HAP-1 (cell line): ENCODE measurements at places on chromosomes 13 and 19.

- DNase-seq: no peak
These were observed 472.8 kb downstream of the DACH1 start for GRCh38 chr13:71394176-71394575.

- DNase-seq: peak; percentile 3
These were observed 746.6 kb downstream of the UQCRFS1 start for GRCh38 chr19:28466107-28467045.

GRCh38 chr19:8831832-8832131 is 322 bp downstream of the ZNF558 start:
- DNase-seq: no peak

DNA sequence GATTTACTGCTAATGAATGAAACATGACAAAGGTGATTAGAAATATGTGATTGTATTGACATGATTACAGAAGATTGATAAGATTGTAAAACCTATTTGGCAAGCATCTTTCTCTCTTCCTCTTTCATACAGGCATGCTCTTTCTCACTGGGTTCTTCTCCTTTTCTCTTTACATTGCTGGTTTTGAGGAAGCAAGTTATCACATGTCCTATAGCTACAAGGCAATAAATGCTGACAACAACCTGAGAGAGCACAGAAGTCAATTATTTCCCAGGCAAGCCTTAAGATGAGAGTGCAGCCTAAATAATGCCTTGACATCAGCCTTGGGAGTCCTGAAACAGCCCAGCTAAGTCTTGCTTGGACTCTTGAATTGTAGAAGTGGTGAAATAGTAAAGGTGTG is 875.0 kb downstream of the SLITRK1 start:
- no peak for DNase-seq

DNA sequence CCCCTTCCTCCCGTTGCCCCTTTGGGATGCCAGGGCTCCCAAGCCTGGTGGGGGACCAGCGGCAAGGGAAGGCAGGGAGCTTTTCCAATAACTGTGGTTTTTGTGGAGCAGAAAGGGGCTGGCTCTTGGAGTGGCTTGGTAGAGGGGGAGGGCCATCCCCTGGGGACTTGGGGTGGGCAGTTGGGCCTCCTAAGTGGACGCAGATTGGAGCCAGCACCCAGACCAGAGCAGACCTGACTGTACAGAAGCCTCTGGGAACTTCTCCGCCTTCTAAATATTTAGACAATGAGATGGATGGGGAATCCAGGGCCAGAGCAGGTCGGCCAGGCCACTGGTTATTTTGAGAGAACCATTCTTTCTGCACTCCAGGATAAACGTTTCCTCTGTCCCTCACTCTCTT is 4.2 kb downstream of the PTGIR start:
- DNase-seq: no peak

- no peak for DNase-seq
These were observed 692 bp upstream of the ZNF580 start for GRCh38 chr19:55640043-55640576.

- no peak for DNase-seq
These were observed 6.7 kb downstream of the ZNF44 start for GRCh38 chr19:12287958-12288500.

- DNase-seq: peak; percentile 27
These were observed 46.8 kb downstream of the FAM124A start for GRCh38 chr13:51269039-51269438.

DNA sequence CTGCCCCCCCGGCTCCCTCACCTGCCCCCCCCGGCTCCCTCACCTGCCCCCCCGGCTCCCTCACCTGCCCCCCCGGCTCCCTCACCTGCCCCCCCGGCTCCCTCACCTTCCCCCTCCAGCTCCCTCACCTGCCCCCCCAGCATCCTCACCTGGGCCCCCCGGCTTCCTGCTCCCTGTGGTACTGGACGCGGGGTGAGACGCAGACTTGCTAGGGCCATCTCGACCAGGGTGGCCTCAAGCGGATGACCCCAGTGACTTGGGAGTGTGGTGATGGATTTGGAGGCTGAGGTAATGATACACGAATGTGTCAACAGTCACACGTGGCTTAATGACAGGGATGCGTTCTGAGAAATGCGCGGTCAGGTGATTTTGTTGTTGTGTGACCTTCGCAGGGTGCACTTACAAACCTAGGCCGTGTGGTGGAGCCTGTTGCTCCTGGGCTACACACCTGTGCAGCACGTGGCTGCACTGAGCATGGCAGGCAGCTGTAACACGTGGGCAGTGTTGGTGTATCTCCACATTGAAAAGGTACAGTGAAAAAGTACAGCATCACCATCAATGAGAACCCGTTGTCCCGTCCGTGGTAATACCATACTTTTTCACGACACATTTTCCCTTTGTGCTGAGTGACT is 197.8 kb downstream of the TEX29 start:
- DNase-seq: no peak

GRCh38 chr19:48868114-48868886 is at the start of gene PLEKHA4:
Gene PLEKHA4 (minus strand): TSS chr19:48868617. CDS start chr19:48867620, 997 bp downstream.
- DNase-seq: no peak

DNA sequence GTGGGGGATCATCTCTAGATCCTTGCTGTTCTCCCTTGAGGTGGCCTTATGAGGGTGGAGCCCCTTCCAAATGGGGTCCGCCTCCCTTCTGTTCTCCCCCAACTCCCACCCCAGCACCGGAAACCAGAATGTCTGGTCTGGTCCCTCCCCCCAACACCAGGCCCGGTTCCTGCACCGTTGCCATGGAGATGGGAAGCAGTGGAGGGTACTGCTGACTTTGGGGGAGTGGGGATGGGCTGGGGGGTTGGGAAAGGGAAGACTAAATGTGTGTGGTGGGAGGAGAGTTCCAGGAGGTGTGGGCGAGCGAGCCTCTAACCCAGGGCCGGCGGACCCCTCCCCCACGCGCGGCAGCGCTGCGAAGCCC is 1.7 kb downstream of the SHANK1 start:
- DNase-seq: no peak

DNA sequence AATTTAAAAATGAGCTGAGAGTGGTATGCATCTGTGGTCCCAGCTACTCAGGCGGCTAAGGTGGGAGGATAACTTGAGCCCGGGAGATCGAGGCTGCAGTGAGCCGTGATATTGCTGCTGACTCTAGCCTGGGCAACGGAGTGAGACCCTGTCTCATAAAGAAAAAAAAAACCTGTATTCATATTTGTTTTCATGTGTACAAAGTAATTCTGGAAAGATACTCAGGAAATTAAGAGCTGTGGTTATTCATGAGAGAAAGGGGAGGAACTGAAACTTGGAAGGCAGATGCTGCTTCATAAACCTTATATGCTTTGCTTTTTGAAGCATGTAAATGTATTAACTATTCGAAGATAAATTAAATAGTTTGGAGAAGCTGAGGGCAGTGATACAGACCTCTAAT is 8.8 kb upstream of the RLN3 start:
- no peak for DNase-seq

DNA sequence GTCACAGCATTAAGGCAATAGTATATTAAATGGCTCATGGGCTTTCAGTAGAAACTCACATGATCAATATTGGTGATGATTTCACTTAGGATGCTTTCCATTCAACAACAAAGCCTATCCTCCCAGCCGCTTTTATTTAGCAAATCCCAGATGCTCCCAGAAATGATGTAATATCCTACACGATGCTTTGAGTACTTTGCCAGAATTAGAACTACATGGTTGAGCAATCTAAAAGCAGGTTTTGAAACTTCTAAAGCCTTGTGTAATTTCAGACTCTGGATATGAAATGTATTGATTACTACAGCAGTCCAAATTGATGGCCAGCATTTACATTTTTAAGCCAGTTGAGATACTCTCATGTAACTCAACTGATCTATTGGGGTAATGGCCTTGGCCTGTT is 13.6 kb downstream of the DLEU7 start:
- DNase-seq: no peak

DNA sequence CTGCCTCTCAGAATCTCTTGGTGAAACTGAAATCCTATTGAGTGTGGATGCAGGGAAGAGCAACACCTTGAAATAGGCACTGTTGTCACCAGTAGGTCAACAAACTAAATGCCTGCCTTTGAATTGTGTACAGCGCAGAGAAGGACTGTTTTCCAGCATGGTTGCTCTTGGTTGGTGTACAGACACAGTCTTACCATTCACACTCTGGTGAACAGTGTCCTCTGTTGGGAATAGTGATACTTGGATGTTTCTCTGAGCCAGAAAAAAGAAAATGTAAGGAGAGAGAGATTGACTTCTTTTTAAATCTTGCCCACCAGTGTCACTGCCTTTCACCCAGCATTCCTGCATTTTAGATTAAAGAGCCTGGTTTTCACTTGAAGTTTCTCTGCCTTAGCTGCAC is 179.7 kb downstream of the STK24 start:
- DNase-seq: no peak

DNA sequence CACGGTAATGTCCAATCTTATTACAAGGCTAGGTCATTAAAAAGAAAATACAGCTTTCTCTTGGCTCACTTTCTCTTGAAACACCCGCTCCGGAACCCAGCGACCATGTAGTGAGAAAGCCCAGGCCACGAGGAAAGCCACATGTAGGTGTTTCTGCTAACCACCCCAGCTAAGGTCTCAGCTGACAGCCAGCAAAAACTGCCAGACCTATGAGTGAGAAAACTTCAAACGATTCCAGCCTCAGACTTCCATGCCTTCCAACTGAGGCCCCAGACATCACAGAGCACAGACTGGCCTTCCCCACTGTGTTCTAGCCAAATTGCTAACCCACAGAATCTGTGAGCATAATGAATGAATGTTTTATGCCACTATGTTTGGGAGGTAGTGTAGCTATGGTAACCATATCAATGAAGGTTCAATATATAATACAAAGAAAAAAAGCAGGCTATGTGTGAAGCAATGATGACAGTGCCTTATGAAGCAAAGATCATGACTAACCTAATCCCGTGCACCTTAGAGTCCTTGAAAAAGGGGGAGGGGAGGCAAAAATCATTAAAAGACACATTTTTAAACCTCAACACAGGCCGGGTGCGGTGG is 11.9 kb upstream of the TPTE2 start:
- no peak for DNase-seq

- DNase-seq: no peak
These were observed 40.6 kb upstream of the ZNF681 start for GRCh38 chr19:23799321-23799720.

- no peak for DNase-seq
These were observed 7.1 kb downstream of the SPRED3 start for GRCh38 chr19:38395381-38396114.

GRCh38 chr19:37961198-37961597 is 54.2 kb downstream of the SIPA1L3 start:
- DNase-seq: no peak

DNA sequence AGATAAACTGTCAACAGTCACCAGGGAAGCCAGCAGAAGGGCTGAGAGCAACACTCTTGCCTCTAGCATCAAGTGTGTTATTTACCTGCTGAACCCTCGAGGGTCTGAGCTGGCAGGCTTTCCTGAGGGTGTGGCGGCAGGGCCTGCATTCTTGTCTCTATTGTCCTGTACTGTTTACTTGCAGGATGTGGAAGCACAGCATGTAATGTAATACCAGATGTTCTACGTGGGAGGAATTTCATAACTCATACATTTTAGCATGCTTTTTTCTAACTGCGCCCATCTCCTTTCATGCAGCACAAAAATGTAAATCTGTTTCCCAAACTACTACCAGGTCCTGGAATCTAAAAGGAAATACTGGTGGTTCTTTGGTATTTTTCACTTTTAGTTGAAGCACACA is 153.1 kb downstream of the RGCC start:
- DNase-seq: no peak

DNA sequence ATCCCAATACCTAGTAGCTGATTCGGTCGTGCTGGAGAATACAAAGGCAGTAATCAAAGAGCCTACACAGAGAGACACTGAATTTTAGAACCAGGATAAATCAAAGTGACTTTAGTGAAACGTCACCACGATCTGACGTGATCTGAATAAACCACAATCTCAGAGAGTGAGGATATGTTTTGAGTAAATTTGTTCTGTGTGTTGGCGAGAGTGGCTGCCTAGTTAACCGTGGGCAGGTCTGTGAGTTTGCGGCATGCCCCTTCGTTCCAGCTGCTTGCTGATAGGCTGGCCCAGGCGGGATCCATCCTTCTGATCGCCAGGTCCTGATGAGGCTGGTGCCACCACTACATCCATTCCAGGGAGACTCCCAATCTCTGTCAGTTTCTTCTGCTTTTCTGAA is 40.4 kb downstream of the LRCH1 start:
- no peak for DNase-seq
